ENCODE measurements at places on chromosomes 1 and 21.

DNA sequence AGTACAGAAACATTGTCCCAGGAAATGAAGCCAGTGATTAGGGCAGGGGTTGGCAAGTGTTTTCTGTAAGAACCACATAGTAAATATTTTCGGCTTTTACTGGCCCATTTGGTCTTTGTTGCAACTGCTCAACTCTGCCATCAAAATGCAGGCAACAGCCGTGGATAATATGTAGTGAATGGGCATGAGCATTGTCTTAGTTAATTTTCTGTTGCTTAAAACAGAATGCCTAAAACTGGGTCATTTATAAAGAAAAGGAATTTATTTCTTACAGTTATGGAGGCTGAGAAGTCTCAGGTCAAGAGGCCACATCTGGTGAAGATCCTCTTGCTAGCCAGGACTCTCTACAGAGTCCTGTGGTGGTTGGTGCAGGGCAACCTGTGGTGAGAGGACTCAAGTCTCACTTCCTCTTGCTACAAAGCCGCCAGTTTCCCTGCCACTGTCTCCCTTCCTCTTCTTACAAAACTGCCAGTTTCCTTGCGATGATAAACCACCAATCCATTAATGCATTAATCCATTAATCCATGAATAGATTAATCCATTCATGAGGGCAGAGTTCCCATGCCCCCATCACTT, 166.4 kb downstream of the PSMG1 start:
- no peak for DNase-seq

- DNase-seq: no peak
Observed at GRCh38 chr1:51249445-51249844, 13.4 kb downstream of the RNF11 start.

- no peak for DNase-seq
Observed at GRCh38 chr21:40215941-40216340, 348.7 kb downstream of the PCP4 start.

- no peak for DNase-seq
Observed at GRCh38 chr1:201793306-201793925, 35.5 kb upstream of the IPO9 start.

DNA sequence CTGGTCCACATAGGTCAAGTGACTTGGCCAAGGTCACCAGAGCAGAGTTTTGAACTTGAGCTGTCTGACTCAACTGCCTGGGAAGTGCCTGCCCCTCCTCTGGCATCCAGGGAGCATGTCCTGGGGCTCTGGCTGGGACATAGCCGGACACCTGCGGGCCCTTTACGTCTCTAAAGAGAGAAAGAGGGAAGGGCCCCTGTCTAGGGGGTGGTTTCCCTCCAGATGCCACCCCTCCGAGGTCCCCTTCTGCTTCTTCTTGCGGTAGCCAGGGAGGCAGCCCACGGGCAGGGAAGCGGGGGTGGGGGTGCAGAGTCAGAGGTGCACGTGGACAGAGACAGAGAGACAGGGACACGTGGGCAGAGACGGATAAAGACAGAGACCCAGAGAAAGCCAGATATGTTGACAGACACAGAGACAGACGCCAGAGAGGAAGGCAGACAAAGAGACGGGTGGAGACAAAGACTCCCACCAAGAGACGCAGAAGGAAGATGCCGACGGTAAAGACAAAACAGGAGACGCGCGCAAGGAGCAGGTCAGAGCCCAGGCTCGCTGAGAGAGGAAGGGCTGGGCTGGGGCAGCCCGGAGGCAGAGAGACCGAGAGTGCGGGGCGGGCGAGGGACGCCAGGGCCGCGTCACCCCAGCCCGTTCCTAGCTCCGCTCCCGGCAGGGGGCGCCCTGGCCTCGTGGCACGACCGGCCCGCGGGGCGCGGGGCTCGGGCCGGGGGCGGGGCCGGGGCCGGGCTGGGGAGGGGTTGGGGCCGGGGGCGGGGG, 458 bp upstream of the ALPL start:
- peak; percentile 41 for DNase-seq

DNA sequence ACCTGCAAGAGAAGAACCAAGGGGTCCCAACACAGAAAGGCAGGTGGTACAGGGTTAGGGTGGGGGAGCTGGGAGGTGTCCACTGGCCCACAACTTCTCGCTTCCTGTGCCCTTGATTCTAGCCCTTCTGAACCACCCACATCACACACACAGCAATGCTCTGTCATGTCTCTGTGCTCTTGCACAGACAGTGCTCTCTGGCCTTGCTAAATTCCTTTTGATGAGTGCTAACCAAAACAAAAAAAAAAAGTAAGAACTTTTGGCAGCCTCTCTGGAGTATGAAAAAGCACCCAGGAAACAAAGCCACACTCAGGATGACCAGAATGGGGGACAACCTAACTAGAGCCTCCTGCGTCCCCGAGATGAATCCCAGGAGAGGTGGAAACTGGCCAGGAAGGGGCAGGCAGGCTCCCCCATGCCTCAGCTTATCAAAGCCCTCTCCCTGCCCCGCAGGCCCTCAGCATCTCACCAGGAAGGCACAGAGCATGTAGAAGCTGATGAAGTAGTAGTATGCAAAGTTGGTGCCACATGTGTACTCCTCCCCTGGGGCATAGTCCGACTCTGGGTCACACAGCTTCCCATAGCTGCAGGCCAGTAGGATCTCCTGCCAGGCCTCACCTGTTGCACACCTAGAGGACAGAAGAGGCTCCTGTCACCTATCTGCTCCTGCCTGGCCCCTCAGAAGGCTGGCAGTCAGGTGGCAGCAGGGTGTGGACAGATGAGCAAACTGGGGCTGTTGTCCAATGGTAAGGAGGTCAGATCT, 27.2 kb upstream of the KIF21B start:
- no peak for DNase-seq

- no peak for DNase-seq
Observed at GRCh38 chr1:47915677-47916353, 81.4 kb downstream of the TRABD2B start.

GRCh38 chr1:206792939-206793607, 20.8 kb upstream of the IL10 start:
- no peak for DNase-seq

GRCh38 chr1:243726806-243727502, 123.1 kb downstream of the AKT3 start:
- no peak for DNase-seq

GRCh38 chr1:161071886-161072371, 2.2 kb upstream of the ARHGAP30 start:
- peak; percentile 58 for DNase-seq

DNA sequence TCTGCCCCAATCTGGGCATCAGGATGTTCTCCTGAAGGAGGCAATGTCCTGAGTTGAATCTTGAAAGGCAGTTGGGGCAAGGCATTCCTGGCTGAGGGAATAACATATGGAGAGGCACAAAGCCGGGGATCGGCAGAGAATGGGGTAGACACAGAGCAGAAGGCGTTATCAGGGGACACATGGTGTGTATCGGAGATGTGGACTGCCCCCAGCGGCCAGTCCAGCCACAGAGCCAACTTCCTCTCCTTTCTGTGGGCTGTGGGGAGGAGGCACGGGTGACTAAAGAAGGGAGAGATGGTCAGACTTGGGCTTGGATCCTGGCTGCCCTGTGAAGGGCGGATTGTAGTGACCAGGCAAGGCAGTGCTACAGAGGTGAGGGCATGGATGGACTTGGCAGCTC, 32.1 kb downstream of the FOXD2 start:
- no peak for DNase-seq

- no peak for DNase-seq
Observed at GRCh38 chr1:207752456-207752998, 673 bp downstream of the CD46 start.

GRCh38 chr1:18531503-18531845, 50.7 kb downstream of the KLHDC7A start:
- DNase-seq: no peak

- no peak for DNase-seq
Observed at GRCh38 chr1:56098946-56099345, 480.4 kb downstream of the PLPP3 start.

DNA sequence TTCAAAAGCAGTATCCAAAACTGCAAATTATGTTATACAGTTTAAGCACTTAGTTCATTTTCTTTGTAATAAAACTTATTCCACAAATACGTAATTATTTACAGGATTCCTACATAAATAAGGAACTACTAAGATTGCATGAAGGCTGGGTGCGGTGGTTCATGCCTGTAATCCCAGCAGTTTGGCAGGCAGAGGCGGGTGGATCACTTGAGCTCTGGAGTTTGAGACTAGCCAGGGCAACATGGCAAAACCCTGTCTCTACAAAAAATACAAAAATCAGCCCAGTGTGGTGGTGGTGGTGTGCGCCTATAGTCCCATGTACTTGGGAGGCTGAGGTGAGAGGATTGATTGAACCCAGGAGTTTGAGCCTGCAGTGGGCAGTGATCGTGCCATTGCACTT, 69.3 kb downstream of the POU2F1 start:
- DNase-seq: no peak

DNA sequence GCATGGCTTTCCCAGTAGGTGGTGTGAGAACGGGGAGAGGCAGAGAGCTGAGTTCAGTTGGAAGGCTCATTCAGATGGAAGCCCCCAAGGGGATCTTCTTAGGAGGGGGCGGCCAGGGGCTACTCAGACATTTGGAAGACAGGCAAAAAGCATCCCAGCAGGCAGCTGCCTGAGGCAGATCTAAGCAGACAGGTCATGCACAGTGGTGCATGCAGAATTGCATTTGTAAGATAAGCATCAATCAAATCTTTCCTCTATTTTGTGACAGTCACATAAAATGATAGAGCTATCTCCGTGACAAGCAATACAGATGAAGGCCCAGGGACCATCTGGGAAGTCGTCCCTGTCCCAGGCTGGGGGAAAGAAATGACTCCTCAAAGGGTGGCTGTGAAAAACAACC, 3.8 kb downstream of the RAB3B start:
- DNase-seq: no peak

GRCh38 chr21:35583566-35584216, 476.6 kb downstream of the SETD4 start:
- DNase-seq: no peak

GRCh38 chr1:169060043-169060722, 46.3 kb upstream of the ATP1B1 start:
- DNase-seq: no peak

DNA sequence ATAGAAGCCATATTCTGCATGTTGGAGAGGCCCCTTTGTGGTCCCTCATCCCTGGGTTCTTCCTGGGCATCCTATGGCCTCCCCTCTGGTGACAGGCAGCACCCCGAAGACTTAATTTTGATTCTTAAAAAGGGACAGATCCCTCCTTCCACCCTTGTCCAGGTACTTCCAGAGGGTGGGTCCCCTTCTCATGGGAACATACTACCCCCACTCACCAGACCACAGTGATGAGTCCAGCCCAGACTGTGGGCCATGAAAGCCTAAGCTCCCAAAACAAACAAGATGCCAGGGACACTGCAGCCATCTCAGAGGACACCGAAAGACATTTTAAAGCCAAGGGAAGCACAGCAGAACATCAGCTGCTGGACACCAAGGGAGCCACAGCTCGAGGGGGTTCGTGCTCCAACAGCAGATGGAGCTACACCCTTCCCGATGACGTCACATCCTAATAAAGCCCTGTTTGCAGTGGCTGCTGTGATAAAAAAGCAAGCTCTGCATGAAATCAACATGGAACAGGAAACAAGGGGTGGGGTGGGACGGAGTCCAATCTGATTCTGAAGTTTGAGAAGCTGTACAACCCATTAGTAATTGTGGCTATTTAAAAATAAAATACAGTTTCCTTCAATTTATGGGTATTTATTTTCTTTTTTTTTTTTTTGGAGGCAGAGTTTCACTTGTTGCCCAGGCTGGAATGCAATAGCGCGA, 32.4 kb downstream of the GNB1 start:
- DNase-seq: peak; percentile 57

- no peak for DNase-seq
Observed at GRCh38 chr21:15051644-15052458, 12.9 kb downstream of the NRIP1 start.

GRCh38 chr1:4179914-4180735, 280.1 kb upstream of the C1orf174 start:
- no peak for DNase-seq

All from CD4-positive, alpha-beta T cell treated with Interleukin-4 for 1 hour (primary cell).